Stimulated activated CD4-positive, alpha-beta T cell treated with anti-CD3 and anti-CD28 coated beads, Interleukin-4, amount 100 ng/mL, for 4 hours (primary cell): ENCODE measurements at places on chromosomes 3 and 15.

- no peak for DNase-seq
These were observed 25.5 kb downstream of the MGLL start for GRCh38 chr3:127796831-127797150.

DNA sequence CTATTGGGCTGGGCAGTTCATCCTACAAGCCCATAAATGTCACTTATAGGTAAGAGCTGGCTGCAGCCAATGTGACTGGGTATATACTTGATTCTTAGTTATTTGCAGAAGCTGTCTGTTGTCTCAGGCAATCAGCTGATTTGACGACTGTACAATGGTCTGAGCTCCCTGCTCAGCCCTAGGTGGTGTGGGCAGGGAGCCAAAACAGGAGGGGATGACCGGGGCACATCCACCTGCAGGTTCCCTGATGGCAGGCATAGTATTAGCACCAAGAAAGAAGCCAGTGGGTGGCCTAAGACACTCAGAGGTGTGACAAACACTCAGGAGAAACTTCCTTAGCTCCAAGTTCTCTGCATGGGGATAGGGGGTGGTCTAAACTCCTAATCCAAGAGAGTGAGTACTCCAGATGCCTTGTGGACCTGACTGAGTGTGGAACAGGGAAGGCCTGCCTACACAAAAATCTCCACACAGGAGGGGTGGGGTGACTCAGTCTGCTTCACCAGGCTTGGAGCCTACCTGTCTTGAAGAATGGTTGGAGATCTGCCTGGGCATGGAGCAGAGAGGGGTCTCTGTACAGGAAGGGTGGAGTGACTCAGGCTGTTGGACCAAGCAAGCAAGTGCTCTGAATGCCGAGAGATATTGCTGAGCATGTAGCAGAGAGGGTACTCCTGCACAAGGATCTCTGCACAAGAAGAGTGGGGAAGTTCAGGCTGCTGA, 690.4 kb upstream of the NAALADL2 start:
- DNase-seq, result no peak

- peak; percentile 71 for DNase-seq
These were observed 78.6 kb downstream of the ABHD5 start for GRCh38 chr3:43769097-43769884.

GRCh38 chr3:141006344-141006743, 44.8 kb upstream of the SPSB4 start:
- DNase-seq, result no peak

DNA sequence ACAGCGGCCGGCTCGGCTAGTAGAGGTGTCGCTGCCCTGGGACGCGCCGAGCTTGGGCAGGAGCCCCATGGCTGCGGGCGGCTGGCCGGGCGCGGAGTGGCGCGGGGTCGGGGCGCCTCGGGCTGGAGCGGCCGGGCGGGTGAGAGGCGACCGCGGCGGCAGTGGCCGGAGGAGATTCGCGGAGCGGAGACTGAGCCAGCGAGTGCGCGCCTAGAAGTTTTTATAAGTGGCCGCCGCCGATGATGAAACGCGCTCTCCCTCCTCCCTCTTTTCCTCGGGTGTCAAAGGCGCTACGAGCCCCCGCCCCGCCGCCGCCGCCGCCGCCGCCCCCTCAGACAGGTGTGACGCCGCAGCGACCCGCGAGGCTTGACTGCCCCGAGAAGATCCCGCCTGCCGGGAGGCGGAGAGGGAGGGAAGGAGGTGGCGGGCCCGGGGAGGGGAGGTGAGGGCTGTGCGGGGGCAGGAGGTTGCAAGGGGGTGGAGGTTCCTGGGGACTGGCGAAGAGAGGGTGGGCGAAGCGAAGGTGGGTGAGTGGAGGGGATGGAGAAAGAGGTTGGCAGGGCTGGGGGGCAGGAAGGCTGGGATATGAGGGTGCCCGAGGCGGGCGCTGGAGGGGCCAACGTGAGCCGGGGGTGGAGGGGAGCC, at the start of gene SLCO2A1:
Gene SLCO2A1 (minus strand): TSS at position 192 of the 645 bp plus-strand sequence. CDS start 123 bp downstream, at position 69.
- peak; percentile 12 for DNase-seq
